ENCODE measurements at places on chromosomes 13 and 19. TPM values are rescaled to one million over a fixed set of nuclear protein-coding genes. Genes with fewer than 3 reads are reported as not detected.

KASH5 gene
- not detected for polyA plus RNA-seq

SPATA13 gene
- 21.4 TPM for polyA plus RNA-seq

ZNF726 gene
- polyA plus RNA-seq: 0.30 TPM

IRGC gene
- polyA plus RNA-seq: not detected

TMEM59L gene
- polyA plus RNA-seq: 2.5 TPM

ALG5 gene
- polyA plus RNA-seq: 29.6 TPM

KLK12 gene
- polyA plus RNA-seq: not detected

CAPN12 gene
- 3.6 TPM for polyA plus RNA-seq

CCDC122 gene
- 8.4 TPM for polyA plus RNA-seq

ZNF43 gene
- polyA plus RNA-seq: 7.2 TPM

CEACAM7 gene
- polyA plus RNA-seq: not detected

ARHGAP33 gene
- polyA plus RNA-seq: 10.1 TPM

CAMSAP3 gene
- 0.03 TPM for polyA plus RNA-seq

ARHGEF18 gene
- 5.7 TPM for polyA plus RNA-seq

ZNF230 gene
- polyA plus RNA-seq: 2.3 TPM

MBD3L3 gene
- not detected for polyA plus RNA-seq

ZNF136 gene
- polyA plus RNA-seq: 2.0 TPM

SLC1A6 gene
- not detected for polyA plus RNA-seq

FAM124A gene
- polyA plus RNA-seq: 2.1 TPM

TUBB4A gene
- polyA plus RNA-seq: 0.46 TPM
